ENCODE measurements at places on chromosomes 2 and 18.

DNA sequence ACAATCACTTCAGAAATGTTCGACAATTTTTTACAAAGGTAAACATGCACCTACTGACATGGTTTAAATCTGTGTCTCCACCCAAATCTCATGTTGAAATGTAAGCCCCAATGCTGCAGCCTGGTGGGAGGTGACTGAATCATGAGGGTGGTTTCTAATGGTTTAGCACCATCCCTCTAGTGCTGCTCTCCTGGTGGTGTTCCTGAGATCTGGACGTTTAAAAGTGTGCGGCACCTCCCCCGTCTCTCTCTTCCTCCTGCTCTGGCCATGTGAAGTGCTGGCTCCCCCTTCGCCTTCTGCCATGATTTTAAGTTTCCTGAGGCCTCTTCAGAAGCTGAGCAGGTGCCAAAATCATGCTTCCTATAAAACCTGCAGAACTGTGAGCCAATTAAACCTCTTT is 28.3 kb downstream of the MAP3K2 start:
- DNase-seq: no peak

GRCh38 chr18:42549596-42549995 is 565.9 kb downstream of the RIT2 start:
- no peak for DNase-seq

DNA sequence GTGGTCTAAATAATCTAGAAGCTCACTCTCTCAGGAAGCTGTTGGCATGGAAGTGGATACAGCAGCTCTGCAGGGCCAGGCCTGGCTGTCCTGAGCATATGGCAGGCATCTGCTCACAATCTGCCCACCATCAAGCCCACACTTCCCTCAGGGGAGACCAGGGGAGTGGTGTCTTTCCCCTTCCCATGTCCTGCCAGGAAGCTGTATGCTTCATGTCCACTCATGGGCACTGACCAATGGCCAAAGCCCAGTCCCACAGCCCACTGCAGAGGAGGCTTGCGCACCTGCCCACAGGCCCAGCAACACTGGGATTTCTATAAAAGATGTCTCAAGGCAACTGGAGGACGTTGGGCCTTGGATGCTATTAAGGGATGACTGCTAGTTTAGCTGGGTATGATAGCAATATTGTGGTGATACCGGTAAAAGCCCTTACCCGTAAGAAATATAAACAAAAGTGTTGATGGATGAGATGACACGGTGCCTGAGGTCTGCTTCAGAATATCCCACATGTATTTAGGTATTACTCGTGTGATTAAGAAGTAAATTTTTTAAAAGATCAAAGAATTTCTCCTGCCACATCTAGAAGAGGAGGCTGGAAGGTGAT is 106.7 kb upstream of the CTDP1 start:
- no peak for DNase-seq

- DNase-seq: no peak
These were observed 4.2 kb upstream of the CAPN14 start for GRCh38 chr2:31221544-31221943.

- DNase-seq: no peak
These were observed 41.7 kb upstream of the SLC3A1 start for GRCh38 chr2:44233450-44234128.

DNA sequence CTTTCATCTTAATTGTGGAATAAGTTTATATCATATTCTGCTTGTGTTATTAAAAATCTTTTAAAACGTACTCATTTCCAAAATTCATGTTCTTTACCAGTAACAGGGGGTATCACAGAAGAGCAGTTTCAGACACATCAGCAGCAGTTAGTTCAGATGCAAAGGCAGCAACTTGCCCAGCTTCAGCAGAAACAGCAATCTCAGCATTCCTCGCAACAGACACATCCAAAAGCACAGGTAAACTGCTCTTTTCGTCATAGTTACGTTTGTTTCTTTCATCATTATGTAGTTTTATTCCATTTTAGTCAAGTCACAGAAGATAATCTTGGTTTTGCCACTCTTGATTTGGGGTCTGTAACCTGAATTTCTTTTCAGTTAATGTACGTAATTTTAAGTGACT is 93.5 kb upstream of the KIF5C start:
- DNase-seq: no peak

- no peak for DNase-seq
These were observed 66.9 kb upstream of the SMAD2 start for GRCh38 chr18:47997338-47997780.

GRCh38 chr18:27540111-27540510 is 355.0 kb upstream of the CHST9 start:
- DNase-seq: no peak

GRCh38 chr2:113209646-113210171 is 35.9 kb downstream of the PSD4 start:
- DNase-seq: no peak

- DNase-seq: no peak
These were observed 3.1 kb downstream of the TMEM247 start for GRCh38 chr2:46482490-46482889.

DNA sequence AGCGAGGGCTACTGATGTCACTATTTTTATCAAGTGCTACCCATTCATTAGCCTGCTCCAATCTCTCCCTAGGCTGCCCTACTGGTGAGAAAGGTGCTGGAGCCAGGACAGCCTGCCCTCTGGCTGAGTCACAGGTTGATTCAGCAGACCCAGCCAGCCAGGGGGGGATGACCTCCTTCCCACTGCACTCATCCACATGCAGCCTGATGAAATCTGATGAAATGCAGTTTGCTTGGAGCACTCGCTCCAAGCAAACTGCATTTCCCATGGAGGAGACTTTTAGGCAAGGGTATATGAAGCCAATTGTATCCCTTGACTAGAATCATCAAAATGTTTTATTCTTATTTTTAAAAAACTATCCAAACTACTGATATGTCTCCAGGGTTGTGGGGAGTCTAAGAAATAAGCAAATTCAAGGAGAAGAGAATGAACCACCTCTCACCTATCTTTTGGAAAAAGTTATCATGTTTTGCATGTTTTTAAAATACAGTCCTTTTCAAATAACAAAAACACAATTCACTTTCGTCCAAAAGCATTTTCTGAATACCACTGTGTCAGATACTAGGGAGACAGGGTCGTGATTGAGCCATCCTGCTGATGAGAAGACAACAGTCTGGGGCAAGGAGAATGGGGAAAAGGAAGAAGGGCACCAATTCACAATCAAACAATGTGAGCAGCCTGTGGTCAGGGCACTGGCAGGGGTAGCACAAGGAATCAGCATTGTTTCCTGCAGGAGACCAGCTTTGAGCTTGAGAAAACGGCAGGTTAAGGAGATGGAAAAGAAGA is 128.3 kb downstream of the AFF3 start:
- no peak for DNase-seq

- no peak for DNase-seq
These were observed 73.6 kb downstream of the ZNF521 start for GRCh38 chr18:25278394-25278793.

GRCh38 chr18:29979881-29980280 is 1062.7 kb downstream of the DSC3 start:
- no peak for DNase-seq

- DNase-seq: no peak
These were observed 10.5 kb upstream of the KLF7 start for GRCh38 chr2:207176247-207176646.

GRCh38 chr2:219595256-219595655 is 2.4 kb upstream of the STK11IP start:
- no peak for DNase-seq

GRCh38 chr18:69556228-69556627 is 155.5 kb downstream of the DOK6 start:
- no peak for DNase-seq

DNA sequence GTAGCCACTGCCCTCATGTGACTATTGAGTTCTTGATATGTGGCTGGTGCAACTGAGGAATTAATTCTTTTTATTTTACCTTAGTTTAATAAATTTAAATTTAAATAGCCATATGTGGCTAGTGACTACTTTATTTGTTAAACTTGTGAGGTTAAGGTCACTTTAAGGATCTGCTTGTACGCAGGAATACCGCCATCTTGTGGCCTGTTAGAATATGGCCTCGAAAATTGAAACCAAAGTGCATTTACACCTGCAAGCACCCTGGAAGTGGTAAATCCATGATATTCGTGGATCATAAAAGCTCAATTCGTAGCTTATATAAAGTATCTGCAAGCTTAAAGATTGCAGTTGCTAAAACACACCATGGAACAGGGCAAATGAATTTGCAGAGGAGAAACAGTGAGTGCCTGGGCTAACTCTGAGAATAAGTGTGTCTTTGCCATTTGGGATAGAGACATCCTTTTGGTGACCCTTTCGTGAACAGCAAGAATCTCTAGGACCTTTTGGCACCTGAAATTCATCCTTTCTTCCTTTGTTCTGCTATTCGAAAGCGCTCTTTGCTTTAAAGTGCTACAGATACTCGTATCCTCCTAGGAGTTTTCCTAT is 59.9 kb upstream of the REG3A start:
- no peak for DNase-seq

GRCh38 chr2:136422512-136422911 is 304.6 kb upstream of the CXCR4 start:
- no peak for DNase-seq

DNA sequence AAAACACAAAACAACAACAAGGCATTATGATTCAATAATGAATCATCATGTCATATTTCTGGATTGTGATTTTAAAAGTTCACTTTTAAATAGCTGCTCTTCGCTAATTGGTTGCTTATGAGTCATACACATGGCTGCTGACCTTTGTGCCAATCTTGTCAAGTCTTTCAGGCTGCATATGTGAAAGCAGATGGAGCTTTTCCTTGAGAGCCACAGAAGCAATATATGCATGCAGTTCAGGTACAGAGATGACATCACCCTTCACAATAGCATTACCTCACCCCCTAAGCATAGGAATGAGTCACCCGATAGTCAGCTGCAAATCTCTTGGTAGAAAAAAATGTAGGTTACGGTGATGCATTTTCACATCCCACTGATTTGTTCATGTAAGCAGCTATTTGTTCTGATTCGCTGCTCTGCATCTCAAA is 27.2 kb downstream of the EIF2AK3 start:
- DNase-seq: no peak

DNA sequence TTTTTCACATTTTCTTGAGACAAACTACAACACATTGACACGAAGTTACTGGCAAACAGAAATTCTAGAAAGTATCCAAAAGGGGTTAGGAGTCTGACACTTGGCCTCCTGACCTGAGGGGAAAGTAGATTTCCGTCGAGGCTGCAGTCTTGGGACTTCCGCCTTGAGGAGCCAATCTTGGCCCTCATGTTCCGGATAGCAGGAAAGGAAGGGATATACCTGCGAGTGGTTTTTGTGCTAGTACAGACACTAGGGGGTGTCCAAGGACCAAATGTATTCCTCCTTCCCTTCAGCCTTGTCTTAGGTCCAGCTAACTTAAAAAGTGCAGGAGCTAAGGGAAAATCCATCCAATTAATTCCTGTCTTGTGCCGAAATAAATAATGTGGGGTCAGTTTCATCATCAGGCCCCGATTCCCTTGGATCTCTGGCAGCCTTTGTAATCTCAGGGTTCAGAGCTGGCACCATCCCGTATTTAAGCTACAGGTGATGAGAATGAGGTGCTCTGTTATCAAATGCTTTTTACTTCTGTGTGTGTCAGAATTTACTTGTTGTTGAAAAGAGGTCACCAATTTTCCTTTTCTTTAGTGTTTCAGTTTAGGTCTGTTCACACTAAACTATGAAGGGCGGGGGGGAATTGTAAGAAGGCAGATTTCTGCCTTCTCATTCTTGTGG is 330.2 kb upstream of the FANCL start:
- no peak for DNase-seq

GRCh38 chr2:29012211-29012681 is 31.1 kb downstream of the TOGARAM2 start:
- DNase-seq: no peak

GRCh38 chr2:160267022-160267421 is 67.0 kb upstream of the ITGB6 start:
- DNase-seq: no peak

DNA sequence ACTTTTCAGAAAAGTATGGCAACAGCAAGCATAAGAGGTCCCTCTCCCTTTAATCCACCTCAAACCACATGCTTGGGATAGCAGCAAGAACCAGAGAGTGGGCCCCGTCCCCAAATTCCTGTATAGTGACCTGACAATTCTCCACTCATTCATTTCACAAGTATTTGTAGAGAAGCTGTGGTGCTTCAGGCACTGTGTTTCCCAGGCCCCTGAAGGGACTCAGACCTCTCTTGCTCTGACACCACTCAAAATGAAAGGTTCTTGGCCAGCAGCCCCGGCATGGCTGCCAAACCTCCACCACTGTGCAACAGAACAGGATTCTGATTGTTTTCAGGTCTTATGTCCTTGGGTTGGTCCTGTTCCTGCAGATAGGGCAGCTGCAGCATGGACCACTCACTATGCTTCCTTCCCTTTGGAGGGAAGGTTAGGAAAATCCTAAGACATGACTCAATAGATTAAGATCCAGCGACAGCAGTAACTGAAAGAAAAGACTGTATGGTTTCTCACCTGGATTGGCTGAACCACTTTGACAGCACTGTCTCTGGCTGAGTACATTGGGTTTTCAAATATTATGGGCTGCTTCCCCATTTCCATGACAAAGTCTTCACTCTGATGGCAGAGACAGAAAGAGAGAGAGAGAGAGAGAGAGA is 67.6 kb downstream of the DHRS9 start:
- DNase-seq: no peak

GRCh38 chr18:25056429-25056828 is 295.5 kb downstream of the ZNF521 start:
- no peak for DNase-seq

GRCh38 chr18:49784427-49785185 is 28.7 kb downstream of the ACAA2 start:
- DNase-seq: no peak

GRCh38 chr2:173457366-173457765 is 102.7 kb downstream of the CDCA7 start:
- no peak for DNase-seq

DNA sequence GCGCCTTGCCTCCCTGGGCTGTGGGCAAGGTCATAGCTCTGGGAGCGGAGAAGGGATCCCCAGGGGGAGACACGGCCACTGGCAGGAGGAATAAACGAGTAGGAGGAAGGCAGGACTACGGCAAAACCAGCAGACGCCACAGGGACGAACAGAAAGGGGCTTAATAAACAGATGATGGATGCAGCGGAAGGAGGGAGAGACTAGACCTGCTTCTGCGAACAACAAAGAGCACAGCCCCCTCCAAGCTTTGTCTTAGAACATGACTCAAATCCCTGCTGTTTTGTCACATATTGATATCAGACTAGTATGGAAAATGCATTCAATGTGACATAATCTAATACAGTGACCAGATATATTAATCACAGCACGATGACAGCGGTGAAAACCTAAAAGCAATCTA is 155.9 kb upstream of the TPO start:
- DNase-seq: no peak

Data from stimulated activated CD8-positive, alpha-beta memory T cell treated with anti-CD3 and anti-CD28 coated beads, Interleukin-7, amount 100 ng/mL, for 1 hour (primary cell).